ENCODE measurements at places on chromosomes 3 and 15.

DNA sequence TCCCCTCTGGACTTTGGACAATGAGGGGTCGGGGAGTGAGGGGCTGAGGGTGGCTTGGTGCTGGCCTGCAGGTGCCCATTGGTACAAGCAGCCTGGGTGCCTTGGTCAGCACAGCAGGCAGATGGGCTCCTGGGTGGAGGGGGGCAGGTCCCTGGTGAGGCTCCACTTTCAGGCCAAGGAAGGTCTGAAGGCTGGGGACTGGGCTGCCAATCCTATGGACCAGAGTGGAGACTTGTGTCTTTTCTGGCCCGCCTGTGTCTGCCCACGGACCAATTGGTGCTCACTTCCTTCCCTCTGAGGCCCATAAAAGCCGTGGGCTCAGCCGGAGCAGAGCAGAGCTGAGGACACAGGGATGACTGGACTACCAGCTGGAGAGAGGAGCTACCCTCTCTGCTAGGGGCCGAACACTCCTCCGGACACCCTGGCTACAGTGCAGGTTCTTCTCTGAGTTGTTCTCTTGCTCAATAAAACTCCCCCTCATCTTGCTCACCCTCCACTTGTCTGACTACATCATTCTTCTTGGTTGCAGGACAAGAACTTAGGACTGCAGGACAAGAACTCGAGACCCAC, 31.9 kb upstream of the IREB2 start:
- DNase-seq = no peak

DNA sequence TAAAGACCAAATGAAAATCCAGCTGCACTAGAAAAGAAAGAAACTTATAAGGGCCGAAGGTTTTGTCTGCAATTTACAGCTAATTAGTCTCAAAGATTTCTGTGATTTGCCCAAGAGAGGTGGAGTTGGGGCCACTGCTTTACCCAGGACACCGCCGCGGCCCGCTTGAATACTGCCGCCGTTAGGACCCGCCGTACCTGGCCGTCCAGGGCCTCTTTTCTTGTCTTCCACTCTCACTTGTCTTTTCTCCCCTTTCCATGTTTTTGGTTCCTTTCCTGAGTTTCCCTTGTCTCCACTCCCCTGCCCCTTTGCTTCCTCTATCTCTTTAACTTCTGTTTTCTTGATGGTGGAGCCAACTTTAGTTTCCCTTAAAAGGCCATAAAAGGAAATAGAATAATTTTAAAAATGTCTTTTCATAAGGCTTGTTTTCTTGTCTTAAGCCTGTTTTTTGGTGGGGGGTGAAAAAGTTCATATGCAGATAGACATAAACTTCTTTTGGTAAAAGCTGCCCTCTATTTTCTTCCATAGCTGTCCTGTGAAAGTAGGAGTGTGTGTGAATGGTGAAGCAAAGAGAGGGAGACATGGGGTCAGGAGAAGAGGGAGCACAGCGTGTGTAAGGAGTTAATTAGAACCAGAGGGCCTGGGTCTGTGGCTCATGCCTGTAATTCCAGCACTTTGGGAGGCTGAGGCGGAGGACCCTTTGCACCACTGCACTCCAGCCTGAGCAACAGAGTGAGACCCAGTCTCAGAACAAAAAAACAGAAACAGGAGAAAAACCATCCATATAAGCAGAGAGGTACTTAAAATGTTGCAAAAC, 16.0 kb upstream of the CCNL1 start:
- DNase-seq = peak; percentile 33

DNA sequence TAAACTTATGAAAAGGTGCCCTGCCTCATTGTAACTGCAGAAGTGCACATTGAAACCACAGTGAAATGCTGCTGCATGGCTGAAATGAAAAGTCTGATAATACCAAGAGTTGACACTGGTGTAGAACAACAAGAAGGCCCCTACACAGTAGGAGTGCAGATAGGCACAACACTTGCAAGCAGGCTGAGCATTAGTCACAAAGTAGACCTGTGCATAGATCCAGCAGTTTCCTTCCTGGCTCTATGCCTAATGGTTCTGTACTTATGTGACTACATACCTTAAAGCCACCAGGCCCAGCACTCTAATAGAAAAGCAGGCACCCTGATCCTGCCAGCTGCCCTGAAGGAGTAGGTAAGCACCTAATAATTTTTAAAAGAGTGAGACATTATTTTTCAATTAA, 41.8 kb downstream of the PRR23E start:
- no peak for DNase-seq

DNA sequence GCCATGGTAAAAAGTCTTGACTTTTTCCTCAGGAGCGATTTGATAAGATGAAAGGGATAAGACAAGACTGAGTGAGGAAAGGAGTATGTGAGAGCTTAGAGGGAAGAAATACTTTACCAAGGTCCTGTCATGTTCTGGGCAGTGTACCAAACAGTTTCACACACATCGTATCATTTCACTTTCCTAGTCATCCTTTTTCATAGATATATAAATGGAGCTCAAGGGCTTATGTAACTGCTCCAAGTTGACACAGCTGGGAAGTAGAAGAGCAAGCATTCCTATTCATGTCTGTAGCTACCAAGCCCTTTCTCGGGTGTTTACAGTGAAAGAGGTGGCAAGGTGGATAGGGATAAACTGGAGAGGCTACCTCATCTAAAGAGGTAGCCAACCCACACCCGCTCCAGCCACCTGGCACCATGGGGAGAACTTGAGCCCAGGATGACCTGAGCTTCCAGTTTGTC, 57.4 kb downstream of the MRPS25 start:
- DNase-seq = no peak

- DNase-seq = no peak
Measured at GRCh38 chr3:155248531-155249187, 44.8 kb downstream of the STRIT1 start.

- no peak for DNase-seq
Measured at GRCh38 chr3:15979495-15979894, 181.7 kb upstream of the ANKRD28 start.
